Activated T-cell treated with anti-CD3 and anti-CD28 coated beads for 24 hours (primary cell): ENCODE measurements at places on chromosomes 11 and 22.

DNA sequence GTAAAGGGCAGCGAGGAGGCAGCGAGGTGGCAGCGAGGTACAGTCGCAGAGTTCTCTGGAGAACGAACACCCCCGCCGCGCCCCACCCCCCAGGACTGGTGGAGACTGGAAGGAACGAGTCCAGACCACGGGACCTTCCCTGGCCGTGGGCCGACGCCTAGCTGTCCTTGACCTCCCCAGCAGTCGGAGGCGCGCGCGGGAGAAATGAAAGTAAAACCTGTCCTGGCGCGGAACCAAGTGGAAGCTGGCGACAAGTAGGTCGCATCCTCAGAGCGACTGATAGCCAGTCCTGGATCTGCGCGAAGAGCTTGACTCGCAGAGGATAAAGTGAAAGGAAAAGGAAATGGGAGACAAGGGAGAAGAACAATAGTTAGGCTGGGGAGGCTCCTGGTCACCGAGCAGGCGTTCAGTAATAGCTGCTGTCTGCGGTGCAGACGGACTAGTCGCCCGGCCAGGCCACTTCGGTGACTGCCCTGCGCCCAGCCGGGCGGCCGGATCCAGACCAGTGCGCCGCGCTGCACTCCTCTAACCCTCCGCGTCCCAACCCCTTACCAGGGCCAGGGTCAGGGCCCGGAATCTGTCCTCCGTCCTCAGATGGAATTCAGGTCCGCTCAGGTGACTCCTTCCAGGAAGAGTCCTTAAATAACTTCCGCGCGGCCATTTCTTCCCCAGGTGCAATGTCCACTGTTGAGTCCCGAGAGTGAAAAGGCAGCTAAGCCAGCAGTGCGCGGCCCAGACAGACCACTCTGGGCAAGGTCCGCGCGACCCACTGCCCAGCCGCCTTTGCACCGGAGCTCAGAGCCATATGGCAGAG, 1.9 kb upstream of the ADM start:
- DNase-seq, result no peak

DNA sequence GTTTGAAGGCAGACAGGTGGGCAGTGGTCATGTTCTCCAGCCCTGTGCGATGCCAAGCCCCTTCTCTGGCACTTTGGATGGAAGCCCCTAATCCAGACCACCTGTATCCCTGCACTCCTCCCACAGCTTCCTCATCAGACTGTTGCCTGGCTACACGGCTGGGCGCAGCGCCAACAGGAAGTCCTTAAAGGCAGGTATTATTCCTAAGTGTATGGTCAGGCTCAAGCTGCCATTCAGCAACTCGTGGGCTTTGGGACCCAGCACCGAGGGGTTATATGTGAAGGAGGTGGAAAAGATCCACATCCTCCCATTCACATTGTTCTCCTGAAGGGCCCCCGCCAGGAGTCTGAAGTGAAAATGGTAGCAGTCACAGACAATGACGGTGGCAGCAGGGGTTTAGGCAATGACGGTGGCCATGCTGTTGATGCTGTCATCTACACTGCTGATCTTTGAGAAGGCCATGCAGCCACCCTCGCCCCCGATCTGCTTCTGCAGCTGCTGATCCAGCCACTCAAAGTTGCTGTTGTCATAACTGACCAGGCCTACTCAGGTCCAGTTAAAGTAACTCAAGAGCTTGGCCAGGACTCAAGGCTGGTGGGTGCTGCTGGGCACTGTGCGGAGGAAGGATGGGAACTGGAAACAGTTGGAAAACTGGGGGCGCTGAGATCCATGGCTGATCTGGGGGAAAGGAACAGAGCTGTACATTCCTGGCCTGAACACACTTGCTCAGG, 27.7 kb downstream of the OR6Q1 start:
- DNase-seq, result no peak

- DNase-seq, result peak; percentile 70
These were observed 7.8 kb upstream of the PYGM start for GRCh38 chr11:64767344-64768299.

- DNase-seq, result no peak
These were observed 1291.0 kb downstream of the TBC1D22A start for GRCh38 chr22:48053486-48053885.

DNA sequence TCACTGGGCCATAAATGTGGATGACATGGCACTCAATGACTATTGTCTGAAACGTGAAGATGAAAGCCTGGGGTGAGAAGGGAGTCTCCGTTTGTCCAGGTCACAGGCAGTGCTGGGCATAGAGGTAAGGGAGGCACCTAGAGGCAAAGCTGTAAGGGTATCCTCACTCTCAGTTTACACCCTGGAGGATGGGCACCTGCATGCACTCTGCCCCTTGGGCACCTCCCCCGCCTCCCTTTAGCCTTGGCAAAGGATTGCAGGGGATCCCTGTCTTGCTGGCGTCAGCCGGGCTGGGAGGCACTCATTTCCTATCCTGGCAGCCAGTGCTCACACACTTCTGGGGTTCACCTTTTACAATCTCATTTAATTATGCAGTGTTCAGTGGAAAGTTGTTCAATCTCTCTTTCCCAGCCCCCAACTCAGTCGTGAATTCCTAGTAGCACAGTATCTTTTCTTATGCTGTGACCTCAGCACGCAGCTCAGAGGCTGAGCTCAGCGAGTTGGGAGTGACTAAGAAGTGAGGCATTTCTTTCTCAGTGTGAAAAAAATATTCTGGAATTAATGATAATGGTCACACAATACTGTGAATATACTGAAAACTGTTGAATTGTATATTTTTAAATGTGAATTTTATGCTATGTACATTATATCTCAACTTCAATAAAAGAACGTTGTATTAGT, 866.6 kb downstream of the BRD1 start:
- DNase-seq, result no peak

DNA sequence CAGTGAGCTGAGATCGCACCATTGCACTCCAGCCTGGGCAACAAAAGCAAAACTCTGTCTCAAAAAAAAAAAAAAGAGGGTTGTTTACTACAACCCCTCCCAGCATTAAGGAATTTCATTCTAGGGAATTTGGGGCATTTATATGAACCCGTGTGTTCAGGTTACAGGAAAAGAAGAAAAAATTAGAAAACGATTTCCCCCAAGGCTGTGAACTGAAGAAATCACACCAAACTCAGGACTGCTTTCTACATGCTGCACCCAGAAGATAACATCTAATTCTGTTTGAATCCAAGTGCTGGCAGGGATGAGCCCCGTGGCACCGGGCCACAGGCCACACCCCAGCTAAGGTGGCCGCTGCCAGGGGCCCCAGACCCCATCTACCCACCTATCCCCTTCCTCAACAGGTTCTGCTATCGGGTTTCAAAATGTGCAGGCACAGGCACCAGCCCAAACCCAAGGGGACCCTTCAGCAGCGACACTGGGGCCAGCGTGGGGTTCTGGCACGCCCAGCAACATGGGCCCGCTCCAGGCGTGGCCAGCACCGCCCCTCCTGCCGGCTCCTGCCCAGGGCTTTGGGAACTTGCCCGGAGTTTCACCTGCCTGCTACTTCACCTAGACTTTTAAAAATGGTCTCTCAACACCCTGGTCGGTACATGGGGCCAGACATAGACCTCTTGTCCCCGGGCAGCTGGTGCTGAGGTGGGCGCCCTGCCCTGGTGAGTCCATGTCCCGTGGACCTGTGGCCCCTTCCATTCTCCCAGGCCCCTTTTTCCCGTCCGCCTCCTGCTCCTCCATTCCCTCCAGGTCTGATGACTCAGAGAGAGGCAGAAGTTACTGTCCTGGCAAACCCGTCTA, 11.8 kb downstream of the CELSR1 start:
- DNase-seq, result no peak

DNA sequence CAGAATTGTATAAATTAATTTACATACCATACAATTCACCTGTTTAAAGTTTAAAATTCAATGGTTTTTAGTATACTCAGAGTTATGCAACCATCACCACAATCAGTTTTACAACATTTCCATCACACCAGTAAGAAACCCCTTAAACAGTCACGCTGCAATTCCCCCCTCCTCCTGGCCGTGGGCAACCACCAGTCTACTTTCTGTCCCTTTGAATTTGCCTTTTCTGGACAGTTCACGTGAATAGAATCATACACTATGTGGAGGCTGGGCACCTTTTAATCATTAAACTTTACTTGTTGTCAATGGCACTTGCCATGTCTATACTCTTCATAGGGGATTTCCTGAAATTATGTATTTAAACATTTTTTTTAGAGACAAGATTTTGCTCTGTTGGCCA, 20.1 kb upstream of the SWAP70 start:
- DNase-seq, result no peak
